ENCODE measurements at places on chromosomes 6 and 20.
A peak's percentile ranks its signal among the peaks of the same experiment; 100 is the strongest.

GRCh38 chr6:25007269-25007699, 71.5 kb upstream of the RIPOR2 start:
- ATAC-seq, result peak; percentile 94

DNA sequence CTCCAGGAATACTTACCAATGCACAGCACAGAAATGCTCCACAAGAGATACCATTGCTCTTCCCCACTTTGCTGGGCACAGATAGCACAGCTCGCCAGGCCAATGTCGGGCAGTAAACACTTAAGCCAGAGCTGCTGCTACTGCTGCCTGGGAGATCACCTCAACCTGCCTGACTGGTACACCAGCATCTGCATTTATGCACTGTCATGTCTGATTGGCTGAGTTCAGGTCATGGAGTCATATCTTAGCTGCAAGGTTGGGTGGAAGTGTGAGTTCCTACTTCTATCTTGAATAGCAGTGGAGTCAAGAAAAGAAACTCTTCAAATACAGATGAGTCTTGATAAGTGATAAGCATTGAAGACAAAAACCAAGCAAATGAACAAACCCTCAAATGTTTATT, 10.9 kb upstream of the ADGRF4 start:
- ATAC-seq, result no peak

GRCh38 chr6:6707143-6707542, 118.6 kb downstream of the LY86 start:
- no peak for ATAC-seq

GRCh38 chr6:112846681-112847080, 499.6 kb downstream of the RFPL4B start:
- ATAC-seq, result no peak

- ATAC-seq, result no peak
Observed at GRCh38 chr20:48686238-48687116, 141.3 kb downstream of the PREX1 start.

DNA sequence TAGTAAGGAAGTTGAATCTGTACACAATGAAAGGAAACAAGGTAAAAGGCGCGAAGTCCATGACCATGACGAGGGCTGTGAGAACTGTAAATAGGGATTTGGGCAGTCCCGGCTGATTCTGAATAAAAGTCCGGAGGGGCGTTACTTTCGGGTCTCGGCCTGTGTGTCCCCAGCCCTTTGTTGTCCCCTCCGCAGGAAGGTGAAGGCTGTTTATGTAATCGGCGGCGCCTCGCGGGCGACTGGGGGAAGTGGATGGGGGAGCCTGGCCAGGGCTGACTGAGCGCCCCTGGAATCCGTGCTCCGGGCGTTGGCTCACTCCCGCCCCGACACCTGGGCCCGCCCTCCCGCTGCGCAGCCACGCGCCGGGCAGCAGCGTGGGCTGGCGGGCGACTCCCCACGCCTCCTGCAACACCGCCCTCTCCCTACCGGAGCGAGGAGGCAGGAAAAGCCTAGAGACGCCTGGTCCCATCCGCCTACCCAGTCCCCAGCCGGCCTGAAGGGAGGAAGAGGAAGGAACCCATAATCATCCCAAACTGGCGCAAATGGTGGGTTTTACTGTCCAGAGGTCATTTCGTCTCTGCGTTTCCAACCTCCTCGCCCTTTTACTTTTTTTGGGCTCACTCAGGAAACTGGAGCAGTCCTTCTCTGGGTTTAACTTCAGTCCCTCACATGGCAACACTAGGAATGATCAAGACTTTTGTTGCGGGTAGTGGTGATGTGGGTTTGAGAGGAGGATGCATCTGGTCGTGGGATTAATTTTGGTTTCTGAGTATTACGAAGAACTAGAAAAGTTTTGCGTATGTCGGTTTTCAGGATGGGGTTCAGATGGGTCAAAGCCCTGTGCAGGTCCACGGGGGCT, 12.1 kb downstream of the TRIM31 start:
- ATAC-seq, result peak; percentile 13

GRCh38 chr6:79115553-79116182, 37.6 kb upstream of the PHIP start:
- no peak for ATAC-seq

- ATAC-seq, result no peak
Observed at GRCh38 chr20:52536841-52537400, 345.3 kb upstream of the ZFP64 start.

DNA sequence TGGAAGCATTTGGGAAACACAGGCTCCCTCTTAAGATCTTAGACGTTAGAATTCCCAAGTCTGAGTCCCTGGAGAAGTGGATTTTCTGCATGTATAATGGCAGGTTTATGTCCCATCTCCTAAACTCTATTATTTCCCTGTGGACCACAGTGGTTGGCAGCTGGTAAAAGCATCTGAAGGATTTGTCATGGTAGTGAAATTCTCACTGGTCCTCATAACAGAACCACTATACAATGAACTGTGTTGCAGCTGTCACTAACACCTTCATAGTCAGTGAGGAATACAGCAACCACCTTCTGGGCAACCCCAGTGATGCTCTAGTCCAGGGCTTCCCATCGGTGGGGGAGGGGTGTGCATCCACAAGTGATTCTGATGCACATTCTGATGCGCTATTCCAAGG, 396.9 kb downstream of the ZFAND3 start:
- peak; percentile 20 for ATAC-seq

GRCh38 chr6:38138374-38138773, 318.8 kb downstream of the ZFAND3 start:
- ATAC-seq, result no peak

DNA sequence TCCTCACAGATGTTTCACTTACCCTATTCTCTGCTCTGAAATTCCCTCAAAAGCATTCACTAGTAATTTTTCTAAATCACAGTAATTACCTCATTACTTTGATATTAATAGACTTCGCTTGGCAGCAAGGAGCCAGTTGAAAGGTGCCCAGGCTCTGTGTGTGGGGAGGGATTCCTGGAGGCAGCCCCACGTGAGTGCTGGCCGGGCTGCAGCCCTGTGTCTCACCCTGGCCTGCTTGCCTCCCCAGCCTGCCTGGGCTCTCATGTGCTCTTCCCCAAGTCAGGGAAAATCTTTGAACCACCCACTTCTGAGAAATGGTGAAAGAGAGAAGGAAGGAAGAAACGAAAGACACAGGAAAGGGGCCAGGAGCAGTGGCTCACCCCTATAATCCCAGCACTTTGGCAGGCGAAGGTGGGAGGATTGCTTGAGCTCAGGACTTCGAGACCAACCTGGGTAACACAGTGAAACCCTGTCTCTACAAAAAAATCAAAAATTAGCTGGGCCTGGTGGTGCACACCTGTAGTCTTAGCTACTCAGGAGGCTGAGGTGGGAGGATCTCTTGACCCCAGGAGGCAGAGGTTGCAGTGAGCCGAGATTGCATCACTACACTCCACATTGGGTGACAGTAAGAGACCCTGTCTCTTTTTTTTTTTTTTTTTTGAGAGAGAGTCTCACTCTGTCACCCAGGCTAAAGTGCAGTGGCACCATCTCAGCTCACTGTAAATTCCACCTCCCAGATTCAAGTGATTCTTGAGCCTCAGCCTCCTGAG, 20.0 kb upstream of the SNTA1 start:
- ATAC-seq, result no peak

DNA sequence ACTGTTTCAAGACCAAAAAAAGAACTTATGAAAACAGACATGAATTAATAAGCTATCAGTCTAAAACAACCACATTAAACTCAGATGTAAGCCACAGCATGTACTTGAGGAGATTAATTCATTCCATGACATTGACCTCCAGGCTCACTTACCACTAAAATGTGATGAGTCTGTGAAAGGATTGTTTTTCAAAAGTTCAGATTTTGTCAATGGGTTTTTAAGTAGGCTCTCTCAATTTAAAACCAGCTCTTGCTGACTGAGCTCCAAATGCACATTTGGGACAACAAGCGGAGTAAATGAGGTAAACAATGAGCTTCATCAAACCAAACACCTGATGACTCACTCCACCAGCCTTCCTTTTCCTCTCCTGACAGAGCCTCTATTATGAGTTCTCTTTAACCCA, 197.0 kb downstream of the SIM1 start:
- ATAC-seq, result no peak

DNA sequence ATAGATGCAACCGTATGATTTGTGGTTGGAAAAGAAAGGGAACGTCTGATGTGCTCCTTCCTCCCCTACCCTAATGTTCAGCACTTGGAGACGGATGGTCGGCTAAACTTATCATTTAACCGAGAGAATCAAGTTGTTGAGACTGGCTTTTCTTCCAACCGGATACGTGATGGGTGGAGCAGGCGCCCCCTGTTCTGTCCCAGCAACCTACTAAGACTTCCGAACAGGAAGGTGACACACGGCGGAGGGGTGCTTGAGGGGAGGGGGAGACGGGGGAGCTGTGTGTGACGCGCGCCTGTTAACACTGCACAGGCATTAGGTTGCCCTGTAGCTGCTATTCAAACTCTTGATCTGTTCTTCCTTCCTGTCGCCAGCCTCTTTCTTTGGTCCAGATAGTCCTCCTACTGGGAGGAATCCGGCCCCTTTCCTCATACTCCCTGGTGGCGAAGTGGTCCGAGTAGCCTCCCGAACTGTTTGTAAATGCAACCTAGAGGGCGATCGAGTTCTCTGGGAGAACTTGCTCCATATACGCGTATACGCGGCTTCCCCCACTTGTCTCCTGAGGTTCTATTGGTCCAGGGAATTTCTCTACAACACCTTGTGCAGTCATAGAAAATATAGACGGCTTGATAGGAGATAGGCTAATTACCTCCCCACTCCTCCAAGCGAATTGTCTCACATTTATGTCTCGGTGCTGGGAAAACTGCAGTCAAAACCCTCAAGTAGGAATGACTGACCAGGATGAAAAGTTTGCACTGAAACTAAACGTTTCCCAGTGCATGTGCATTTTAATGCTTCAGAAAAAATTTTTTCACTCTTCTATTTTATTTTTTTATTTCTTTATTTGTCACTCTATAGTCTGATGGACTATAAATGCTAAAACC, 126.0 kb upstream of the SLC2A12 start:
- peak; percentile 77 for ATAC-seq

DNA sequence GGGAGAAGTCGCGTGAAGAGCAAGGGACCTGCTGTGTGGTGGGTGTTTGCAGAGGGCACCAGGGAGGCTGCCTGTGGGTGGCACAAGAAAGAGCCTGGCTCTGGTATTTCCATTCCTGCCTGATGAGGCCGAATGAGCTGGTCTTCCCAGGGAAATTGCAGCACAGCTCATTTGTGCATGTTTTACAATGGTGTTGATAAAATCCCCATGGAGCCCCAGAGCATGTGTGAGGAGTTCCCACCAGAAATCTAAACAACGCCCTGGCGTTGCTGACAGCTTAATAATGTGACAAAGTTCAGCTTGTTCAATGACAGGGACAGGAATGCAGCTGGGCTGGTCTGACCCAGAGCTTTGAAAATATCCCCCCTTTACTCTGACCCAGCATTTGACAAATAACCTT, 135.5 kb downstream of the CLIC5 start:
- ATAC-seq, result no peak

DNA sequence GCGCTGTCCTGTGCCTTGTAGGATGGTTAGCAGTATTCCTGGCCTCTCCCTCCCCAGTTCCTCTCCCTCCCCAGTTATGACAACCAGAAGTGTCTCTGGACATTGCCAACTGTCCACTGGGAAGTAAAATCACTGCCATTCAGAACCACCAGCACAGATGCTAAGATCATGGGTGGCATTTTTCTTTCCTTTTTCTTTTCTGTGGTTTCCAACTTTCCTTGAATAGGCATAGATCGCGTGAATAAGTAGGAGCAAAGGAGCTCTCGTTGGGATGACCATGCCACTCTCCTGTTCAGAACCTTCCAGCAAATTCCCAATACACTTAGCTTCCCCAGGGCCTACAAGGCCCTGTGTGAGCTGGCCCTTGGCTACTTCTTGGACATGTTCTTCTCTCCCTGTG, 59.0 kb downstream of the EYA2 start:
- ATAC-seq, result no peak

- no peak for ATAC-seq
Observed at GRCh38 chr6:116059713-116060571, 749 bp downstream of the FRK start.

GRCh38 chr6:152680151-152680550, 17.5 kb upstream of the MYCT1 start:
- no peak for ATAC-seq

- peak; percentile 92 for ATAC-seq
Observed at GRCh38 chr6:151757506-151757955, 50.0 kb upstream of the ESR1 start.

DNA sequence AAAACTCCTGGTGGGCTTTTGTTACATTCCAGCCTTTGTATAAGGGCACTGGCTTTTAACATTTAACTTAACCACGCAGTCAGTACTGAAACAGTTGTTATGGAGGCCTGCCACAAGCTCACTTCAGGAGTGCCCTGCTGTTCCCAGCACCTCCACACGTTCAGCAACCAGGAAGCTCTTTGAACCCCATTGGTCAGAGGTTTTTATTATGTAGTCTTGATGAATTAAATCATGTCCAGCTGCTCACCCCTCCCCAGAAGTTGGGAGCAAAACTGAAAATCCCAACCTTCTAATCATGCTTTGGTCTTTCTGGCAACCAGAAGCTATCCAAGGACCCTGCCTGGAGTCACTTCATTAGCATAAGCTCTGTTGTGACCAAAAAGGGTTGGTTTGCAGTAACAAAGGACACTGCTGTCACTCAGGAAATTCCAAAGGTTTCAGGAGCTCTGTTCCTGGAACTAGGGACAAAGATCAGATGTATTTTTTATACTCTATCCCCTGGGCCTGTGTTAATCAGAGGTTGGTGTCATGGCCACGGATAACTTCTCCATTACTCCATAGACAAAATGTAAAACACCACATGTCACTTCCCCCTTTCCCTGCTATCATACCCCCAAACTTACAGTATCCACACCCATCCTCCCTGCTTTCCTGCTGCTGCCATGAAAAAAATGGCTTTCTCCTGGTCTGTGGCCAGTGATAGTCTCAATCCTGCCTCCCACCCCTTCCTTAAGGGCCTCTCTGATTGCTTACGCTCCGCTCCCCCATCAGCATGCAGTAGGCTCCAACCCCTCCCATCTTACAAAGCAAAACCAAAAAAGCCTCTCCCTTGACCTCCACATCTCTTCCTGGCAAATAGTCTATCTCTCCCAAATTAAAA, 3.1 kb downstream of the ARMC12 start:
- no peak for ATAC-seq

DNA sequence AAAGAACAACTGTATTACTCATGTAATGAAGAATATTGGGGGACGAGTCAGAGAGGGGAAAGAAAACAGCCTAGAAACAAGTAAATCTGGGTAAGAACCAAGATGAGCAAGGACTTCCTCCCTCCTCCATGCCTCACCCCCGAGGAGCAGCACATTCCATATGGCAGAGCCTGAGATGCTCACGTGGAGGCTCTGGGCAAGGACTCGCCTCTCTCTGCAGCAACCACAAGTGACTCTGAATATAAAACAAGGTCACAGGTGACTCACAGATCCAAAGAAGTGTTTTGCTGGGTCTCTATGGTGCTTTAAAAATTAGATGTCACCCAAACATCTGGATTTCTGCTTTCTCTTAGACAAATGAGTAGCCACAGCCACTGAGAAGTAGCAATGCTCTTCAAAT, 453.0 kb upstream of the SULF2 start:
- no peak for ATAC-seq

GRCh38 chr6:32167154-32167760, 2.9 kb downstream of the EGFL8 start:
- ATAC-seq, result no peak

GRCh38 chr6:100309174-100309573, 155.5 kb downstream of the SIM1 start:
- no peak for ATAC-seq

GRCh38 chr6:165843121-165843520, 180.1 kb upstream of the PDE10A start:
- ATAC-seq, result no peak

GRCh38 chr6:136676075-136676474, 116.2 kb downstream of the MAP3K5 start:
- no peak for ATAC-seq

- ATAC-seq, result no peak
Observed at GRCh38 chr20:18728870-18729224, 84.7 kb upstream of the SCP2D1 start.

GRCh38 chr6:111791415-111791814, 81.8 kb downstream of the FYN start:
- ATAC-seq, result no peak
